ENCODE measurements at places on chromosomes 12 and 14.

DNA sequence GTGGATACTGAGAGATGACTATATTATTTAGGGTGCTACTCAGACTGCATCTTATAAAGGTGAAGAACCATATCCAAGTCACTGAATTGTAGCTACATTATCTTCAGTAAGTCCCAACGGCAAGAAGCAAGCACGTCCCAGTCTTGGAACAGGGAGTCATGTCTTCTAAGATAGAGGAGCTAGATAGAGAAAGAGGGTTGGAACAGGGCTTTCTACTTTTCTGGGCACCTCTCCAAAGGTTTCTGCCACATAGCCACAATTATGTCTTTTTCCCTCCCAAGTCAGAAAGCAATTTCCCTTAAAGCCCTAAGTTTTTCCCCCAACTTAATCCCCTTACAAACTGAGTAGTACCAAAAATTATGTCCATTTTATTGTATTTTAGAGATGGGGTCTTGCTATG, 22.4 kb downstream of the MAPK1IP1L start:
- DNase-seq, result no peak

DNA sequence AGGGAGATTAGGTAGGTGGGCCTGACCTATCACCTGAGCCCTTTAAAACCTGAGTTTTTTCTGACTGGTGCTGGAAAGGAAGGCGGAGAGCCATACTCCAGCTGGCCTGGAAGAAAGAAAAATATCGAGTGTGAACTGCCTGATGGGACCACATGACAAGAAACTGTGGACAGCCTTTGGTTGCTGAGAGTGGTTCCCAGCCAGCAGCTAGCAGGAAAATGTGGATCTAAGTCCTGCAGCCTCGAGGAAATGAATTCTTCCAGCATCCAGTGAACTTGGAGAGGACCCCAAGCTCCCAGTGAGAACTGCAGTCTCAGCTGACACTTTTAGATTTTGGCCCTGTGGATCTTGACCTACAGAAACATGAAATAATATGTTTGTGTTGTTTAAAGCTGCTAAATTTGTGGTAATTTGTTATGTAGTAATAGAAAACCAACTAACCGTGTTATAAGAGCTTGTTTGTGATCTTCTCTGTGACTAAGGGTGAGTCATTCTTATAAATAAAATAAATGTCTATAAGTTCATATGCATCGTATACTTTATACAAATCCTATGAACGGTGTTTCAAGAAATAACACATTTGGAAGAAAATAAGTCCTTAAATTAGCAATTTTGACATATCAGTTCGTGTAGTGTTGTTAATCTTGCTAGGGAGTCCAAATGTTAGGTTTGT, 359.6 kb downstream of the BMP4 start:
- no peak for DNase-seq

GRCh38 chr14:36111822-36112583, 64.5 kb downstream of the PTCSC3 start:
- no peak for DNase-seq

GRCh38 chr12:50936821-50937530, 15.4 kb upstream of the HIGD1C start:
- DNase-seq, result no peak

DNA sequence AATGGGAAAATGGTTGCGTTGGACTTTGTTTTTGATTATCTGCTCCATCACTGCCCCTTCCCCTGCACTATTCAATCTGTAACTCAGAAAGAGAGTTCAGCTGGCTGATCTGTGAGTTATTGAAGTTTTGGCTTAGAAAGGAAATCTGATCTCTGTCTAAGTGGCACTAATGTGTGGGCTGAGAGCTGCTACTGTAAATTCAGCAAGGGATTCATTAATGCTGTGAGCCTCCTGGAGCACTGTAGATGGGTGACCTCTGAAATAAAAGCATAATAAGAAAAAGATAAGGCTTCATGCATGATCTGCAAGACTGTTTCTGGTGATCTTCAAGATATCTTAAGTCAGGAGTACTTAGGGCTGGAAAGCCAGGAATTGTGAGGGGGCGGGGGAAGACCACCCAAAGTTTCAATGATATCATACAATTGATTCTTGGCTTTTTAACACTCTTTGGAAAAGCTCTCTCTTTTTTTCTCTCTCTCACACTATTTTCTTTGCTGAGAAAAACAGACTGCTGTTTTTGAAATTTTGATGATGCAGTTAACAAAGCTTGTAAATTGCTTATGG, 101.1 kb downstream of the C12orf75 start:
- no peak for DNase-seq

DNA sequence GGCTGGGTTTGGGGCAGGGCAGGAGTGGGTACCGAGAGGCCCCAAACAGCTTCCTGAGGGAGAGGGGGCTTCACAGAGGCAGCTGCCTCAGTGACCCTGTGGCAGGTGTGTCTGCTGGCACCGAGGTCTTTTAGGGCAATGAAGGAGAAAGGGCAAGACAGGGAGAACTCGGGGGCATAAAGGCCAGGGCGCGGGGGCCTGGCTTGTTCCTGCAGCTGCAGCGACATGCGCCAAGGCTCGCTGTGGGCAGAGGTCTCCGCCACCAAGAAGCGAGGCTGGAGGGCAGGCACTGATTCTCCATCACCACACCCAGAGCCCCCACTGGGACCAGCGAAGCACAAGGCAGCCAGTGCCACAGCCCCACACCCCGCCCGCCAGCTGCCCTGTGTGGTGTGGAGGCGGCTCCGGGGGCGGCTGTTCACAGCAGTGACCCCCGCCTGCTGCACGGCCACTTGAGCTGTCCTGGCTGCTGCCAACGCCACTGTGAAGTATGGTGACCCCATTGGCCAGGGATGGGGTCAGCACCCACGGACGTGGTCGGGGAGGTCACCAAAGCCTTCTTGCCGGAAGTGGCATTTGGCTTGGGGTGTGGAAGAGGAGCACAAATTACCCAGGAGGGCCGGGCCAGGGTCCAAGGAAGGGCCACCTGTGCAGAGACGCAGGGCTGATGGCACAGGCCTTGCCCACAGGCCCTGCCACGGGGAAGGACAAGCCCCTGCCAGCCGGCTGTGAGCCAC, 16.4 kb downstream of the BAG5 start:
- no peak for DNase-seq

DNA sequence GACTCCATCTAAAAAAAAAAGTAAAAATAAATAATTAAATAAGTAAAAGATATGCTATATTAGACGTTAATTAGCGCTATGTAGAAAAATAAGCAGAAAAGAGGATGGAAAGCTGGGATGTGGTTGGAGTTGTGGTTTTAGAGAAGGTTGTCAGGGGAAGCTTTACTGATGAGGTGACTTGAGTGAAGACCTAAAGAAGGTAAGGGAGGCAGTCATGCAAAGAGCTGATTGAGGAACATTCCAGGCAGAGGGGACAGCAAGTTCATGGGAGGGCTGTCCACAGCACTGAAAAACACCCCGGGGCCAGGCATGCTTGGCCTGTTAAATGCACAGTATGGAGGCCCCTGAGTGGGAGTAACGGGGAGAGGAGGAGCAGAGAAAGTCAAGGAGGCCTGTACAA, 15.7 kb downstream of the SMAGP start:
- no peak for DNase-seq

DNA sequence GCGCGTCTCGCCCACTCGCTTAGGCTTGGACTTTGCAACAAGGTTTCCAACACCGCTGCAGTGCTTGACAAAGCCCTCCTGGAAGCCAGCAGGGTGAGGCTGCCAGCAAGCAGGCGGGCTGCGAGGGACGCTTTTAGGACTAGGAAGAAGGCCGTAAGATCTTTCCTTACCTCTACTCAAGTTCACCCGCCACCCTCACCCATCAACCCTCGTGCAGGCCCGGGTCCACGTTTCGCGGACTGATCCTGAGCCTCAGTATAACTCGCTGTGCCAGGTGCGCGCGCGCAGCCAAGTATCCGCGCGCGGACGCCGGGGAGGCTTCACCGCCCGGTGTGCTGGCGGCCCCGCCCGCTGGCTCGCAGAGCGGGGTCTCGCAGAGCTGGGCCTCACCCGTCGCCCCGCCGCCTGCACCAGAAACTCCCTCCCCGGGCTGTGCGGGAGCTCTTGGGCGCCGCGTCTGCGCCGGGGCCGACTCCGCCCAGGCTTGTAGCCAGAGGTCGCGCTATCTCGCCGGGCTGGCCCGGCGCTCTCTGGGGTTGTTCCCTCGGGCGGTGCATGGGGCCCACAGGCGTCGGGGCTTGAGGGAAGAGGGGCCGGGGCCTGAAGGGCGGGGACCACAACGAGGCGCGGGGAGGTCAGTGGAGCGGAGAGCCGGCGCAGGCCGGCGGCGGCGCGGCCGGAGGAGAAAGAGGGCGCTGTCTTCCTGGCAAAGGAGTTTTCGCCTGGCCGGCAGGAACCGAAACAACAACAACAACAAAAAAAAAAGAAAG, 7.6 kb upstream of the SIX1 start:
- DNase-seq, result peak; percentile 88

DNA sequence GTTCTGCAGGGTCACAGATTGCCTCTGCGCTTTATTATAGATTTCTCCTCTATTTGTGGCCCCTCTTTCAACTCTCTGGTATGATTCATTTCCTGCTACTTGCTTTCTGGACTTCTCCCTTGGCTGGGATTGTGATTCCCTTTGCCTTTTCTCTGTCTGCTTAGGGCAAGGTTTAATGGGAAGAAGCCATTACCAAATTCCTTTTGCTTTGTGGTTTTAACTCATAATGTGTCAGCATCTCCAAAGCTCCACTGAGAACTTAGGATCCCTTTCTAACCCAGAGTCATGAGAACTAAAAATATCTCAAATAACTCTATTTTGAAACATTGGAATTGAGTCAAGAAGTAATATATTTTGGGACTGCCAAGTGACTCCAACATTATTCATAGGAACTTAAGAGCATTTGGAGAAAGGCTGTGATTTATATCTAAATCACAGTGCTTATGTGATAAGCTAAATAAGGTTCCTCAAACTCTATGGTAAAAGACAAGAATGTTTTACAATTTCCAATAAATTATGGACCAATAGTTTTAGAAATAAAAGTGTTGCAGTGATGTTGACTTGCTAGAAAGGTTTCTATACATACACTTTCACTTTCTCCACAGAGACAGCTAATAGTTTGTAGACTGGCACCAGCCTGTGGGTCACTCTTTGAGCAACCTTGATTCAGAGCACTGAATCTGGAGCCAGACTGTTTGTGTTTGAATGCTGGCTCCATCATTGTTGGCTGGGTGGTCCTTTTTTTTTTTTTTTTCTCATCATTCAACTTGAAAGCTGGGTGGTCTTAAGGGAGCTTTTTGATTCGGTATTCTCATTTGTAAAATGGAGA, 93.9 kb downstream of the DACT1 start:
- no peak for DNase-seq

GRCh38 chr12:663293-663871, at the start of gene NINJ2:
Gene NINJ2, minus strand, starts transcription at chr12:663445. Its CDS starts 85 bp downstream, at chr12:663360.
- DNase-seq, result no peak

- no peak for DNase-seq
These were observed 312.4 kb downstream of the TMEM121 start for GRCh38 chr14:105838591-105839424.

- DNase-seq, result no peak
These were observed 15.1 kb upstream of the KERA start for GRCh38 chr12:91072931-91073330.

DNA sequence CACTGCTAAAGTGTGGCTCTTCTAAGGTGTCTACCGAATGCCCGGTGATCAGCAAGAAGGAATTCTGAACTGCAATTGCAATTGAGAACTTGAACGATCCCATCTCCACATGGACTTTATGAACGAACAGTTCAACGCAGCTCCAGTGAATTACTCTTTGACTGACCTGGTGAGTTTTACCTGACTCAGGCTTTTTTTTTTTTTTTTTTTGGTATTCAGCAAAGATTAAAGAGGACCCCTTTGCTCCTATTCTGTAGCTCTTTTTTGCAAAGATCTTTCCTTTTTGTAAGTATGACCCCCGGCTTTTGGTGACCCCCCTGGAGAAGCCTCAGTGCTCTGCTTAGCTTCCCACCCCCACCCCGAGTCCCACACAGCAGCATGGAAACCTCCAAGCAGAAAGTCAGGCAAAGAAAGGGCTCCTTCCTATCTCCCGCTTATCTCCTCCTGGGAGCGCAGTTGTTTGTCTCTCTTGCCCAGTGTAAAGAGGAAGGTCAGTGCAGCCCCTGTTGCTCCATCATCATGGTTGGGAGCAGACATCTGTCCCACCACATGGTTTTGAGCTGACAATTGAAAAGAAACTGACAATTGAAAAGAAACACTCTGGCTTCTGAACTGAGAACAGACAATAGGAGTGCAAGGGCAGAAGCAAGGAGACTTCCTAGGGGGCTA, 72.1 kb upstream of the DIO3 start:
- peak; percentile 6 for DNase-seq

DNA sequence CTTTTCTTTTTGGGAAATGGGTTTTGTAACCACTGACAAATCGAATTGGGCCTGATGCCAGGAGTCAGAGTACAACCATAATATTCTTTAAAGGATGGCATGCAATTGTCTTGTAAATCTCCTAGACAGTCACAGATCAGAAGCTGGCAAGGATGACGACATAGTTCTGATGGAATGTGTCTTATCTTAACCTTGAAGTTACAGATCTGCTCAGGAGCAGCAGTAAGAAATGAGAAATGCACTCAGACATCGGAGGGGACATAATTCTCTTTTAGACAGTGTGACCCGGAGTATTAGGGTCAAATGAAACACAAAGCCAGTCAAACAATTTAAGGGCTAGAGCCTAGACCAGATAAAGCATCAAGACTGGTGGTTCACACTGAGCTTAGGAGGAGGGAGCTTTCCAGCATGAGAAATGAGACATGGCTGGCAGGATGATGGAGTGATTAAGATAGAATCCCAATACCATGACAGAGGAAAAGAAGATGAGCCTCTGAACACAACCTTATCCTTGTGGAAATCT, 17.5 kb downstream of the CBX5 start:
- no peak for DNase-seq

GRCh38 chr14:63438065-63438757, 105.0 kb downstream of the PPP2R5E start:
- DNase-seq, result peak; percentile 53

DNA sequence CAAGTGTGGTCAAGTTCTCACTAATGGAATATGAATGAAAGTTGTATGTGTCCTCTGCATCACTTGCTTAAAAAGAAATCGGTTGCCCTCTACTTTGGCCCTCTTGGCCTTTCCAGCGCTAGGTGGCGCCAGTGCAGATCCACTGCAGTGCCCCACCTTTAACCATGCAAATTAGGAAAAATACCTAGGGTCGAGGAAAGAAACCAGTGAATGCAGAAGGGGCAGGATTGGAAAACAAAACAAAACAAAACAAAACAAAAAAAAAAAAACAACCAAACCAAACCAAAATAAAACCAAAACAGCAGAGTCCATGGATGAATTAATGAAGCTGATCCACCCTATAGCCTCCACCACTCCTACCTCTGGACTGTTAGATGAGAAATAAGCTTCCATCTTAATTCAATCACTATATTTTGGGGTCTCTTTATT, 12.9 kb upstream of the NEMF start:
- peak; percentile 77 for DNase-seq

DNA sequence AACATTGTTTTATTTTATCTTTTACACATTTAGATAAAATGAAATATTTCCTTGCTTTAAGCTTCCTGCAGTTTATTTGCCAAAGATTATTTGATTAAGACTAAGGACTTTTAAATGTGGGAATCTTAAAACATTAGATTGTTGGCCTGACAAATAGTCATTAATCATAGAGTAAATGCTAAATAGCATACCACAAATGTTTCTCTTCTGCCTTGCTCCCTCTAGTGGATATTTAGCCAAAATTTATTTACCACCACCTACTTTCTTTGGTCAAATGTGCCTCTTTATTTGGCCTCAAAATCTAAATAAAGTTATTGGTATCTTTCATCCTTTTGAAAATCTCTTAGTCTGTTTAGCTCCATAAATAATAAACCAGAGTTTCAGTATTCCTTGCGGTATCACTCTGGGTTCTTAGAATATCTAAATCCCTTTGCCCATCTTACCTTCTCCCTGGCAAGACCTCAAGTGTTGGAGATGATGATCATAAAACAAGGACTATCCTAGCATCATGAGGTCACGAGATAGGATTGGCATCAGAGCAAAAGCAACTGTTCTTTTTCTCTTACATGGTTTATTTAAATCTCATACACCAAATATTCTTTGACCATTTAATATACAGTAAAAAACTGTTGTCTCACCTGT, 150.6 kb upstream of the AEBP2 start:
- DNase-seq, result no peak

Data from psoas muscle (tissue), 8 donors.